ENCODE measurements at places on chromosomes 1 and 21.

DNA sequence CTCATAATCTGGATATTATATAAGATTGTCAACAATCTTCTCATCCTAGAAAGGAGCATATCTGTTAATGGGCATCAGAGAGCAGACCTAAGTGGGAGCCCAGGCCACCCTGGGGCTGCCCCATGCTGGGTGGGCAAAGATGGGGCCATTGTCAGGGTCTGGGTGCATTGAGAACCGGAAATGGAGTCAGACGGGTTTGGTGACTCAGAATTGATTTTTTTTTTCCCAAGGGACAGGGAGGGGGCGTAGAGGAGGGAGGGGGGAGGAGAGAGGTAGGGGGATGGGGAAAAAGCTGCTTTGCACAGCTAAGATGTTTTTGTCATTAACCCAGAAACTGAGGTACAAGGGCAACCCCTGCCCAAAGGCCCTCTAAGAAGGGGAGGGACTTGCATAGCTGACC, 1.3 kb downstream of the ATXN7L2 start:
- DNase-seq = no peak

- DNase-seq = no peak
Measured at GRCh38 chr1:24915816-24916602, 14.1 kb downstream of the RUNX3 start.

DNA sequence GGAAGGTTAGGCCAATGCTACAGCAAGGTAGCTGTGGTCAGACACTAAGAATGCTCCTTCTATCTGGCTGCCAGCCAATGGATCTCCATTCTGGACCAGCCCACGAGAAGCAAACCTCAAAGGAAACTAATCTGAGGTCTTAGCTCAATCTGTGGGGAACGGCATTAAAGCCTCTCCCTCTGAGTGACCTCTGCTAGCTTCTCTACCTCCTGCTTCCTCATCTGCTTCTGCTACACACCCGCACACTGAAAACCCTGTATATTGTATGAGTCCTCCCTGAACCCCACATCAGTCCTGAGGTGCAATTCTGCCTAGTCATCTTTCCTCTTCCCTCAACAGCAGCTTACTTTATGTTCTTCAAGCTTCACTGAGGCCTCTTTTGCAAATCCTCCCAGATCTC, 6.9 kb upstream of the GALE start:
- DNase-seq = no peak

GRCh38 chr1:33433509-33434362, 2.8 kb upstream of the PHC2 start:
- DNase-seq = peak; percentile 84

DNA sequence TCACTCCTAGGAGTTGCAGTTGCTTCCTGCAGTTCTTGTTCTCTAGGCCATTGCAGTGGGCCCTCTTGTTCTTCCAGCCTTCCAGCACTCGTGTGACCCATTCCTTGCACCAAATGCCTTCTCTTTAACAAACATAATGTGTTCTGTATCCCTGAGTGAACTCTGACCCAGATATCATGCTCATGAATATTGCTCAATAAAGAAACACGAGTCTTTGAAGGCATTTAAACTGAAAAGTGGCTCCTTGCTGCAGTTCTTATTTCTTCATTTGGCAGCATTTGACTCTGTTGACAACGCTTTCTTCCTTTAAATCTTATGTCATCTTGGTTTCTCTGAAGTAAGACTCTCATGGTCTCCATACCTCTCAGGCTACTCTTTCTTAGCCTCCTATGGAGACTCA, 100.7 kb upstream of the PDE4B start:
- DNase-seq = no peak

- DNase-seq = no peak
Measured at GRCh38 chr1:178354816-178355215, 141.9 kb downstream of the CLEC20A start.

All from suprapubic skin (tissue), 4 donors.